ENCODE measurements at places on chromosomes 6 and 20.

GRCh38 chr6:166851911-166852310 is 104.4 kb downstream of the RNASET2 start:
- no peak for DNase-seq

DNA sequence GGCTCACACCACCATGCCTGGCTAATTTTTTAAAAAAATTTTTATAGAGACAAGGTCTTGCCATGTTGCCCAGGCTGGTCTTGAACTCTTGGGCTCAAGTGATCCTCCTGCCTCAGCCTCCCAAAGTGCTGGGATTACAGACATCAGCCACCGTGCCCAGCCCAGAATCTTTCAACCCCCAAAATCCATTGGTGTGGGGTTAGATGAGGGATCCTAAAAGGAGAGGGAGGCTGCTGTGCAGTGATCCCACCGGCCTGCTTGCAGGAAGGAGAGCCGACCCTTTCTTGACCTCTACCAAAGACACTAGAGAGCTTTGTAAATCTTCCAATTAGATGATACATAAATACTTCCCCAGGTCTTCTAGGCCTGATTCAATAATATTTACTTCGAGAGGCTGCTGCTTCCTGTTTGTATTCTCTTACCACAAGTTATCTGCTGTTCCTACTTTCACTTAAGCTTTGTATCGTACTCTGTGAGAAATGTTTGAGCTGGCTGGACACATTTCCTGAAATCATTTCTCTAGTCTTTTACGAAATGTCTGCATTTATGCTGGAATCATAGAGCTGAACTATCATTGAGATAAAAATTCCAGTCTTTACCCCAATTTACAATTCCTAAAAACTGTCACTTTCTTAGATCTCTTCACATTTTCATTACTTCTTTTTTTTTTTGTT is 49.3 kb upstream of the IER3 start:
- DNase-seq: peak; percentile 31

GRCh38 chr6:156627524-156627923 is 149.7 kb upstream of the ARID1B start:
- DNase-seq: no peak

GRCh38 chr20:21099751-21100577 is 6.2 kb downstream of the LINC00237 start:
- DNase-seq: peak; percentile 26

DNA sequence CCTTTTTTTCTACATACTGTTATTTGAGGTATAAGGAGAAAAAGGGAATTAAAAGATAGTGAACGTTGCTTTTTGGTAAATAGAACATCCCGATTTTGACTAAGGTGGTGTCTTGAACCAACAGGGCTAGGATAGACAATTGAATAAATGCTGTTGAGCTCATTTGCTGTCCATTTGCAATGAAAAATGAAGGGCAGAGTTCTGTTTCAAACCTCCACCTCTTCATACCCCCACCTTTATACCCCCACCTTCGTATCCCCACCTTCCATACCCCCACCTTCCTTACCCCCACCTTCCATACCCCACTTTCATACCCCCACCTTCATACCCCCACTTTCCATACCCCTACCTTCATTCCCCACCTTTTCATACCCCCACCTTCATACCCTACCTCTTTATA is 93.4 kb upstream of the NAA20 start:
- no peak for DNase-seq
